ENCODE measurements at places on chromosomes 16 and 17.

DNA sequence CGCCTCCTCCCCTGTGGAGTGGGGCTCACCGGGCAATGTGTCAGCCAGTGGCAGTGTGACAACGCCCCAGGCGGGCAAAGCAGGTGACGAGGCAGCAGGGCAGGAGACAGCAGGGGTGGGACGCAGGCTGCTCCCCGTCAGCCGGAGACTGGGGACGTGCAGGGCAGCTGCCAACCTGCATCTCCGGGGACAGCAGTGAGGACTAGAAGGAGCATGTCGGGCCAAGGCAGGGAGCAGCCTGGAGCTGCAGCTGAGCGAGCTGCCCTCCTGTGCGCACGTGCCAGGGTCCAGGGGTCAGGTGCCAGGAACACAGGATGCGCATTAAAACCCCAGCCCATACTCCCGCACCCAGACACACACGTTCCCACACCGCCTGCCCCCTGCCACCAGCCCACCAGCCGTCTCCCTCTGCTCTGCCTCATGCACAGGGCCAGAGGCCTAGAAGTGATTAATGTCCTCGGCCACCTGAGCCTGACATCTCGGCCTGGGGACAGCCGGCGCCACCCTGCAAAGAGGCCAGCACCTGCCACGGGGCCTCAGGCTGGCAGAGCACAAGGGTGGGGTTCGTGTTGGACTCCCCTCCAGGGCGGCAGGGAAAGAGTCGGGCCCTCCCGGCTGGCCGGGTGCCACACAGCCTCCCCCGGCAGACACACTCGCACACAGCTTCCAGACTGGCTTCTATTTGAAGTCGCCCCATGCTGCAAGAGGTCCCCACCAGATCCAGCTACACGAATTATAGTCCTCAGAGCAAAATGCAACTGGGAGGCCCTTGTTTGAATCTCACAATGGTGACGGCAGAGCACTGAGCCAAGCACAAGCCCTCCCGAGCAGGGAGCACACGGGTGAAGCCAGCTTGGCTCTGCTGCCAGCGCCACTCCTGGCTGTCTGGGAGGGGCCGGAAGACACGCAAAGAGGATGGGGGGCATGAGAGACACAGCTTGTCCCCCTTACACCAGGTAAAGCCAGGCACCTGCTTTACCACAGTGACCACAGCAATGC, 90.4 kb downstream of the RBFOX3 start:
- DNase-seq, result no peak

DNA sequence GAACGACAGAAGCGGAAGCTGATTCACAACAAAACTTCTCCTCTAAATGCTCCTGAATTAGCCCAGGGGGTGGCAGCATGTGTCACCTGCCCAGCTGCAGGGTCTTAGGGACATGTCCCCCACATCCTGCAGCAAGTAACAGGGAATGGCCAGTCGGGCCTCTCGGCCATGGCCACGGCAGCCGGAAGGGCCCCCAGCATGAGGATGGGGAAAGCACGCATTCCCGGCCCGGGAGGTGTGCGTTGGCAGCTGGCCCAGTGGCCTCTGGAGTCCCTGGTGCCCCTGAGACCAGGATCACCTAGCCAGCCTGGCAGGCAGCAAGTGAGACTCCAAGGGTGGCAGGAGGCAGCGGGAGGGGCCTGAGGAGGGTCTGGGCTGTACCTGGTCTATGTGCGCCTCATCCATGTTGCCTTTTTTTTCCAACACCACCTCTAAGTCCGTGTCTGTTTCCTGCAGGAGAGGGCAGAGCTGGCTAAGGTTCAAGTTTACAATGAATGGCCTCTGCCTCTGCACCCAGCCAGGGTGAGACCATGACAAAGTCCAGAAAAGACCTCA, 7.0 kb downstream of the KNOP1 start:
- no peak for DNase-seq

- DNase-seq, result no peak
Measured at GRCh38 chr16:81818568-81818896, 39.4 kb downstream of the PLCG2 start.

- no peak for DNase-seq
Measured at GRCh38 chr16:15775663-15776304, 81.0 kb downstream of the MYH11 start.

DNA sequence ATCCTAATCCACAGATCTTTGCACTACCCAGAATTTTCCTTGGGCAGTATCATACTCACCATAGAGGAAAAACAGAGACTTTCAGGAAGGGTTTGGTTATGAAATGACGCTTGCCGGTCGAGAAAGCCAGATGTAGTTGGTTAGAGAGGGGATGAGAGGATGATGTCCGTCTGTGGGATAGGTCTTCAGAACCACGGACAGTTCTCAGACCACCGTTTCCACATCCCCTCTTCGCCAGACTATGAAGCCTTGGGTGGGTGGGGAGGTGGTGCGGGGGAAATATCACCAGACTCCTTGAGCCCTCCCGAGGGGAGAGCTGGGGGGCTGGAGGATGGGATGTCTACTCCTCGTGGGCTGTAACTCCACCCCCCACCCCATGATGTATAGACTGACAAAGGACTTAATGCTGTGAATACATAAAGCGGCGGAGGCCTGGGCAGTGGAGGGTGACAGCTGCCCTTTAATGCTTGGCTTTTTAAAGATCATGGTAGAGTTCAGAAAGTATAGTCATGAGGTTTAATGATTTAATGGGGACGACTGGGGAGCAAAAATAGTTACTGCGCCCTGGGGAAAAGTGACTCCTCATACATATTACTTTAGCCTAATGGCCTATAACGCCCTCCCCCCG, 96.6 kb downstream of the MRM1 start:
- no peak for DNase-seq

- no peak for DNase-seq
Measured at GRCh38 chr17:41199421-41200078, 9.9 kb downstream of the KRTAP9-1 start.

- DNase-seq, result no peak
Measured at GRCh38 chr16:25481636-25482035, 210.1 kb upstream of the HS3ST4 start.

GRCh38 chr16:30997725-30998711, 12.4 kb downstream of the STX1B start:
- no peak for DNase-seq

DNA sequence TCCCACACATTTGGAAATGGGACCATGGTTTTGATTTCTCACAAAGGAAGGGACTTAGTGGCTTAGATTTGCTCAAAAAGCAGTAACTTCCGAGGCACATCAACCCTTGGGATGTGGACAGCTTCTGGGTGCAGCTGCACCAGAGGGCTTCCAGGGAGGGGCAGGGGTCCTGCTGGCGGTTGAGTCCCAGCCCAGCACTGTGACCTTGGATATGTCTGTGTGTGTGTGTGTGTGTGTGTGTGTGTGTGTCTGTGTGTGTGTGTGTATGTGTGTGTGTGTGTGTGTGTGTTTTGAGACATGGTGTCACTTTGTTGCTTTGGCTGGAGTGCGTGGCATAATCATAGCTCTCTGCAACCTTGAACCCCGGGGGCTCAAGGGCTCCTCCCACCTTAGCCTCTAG, 130.8 kb downstream of the CLEC16A start:
- DNase-seq, result no peak

DNA sequence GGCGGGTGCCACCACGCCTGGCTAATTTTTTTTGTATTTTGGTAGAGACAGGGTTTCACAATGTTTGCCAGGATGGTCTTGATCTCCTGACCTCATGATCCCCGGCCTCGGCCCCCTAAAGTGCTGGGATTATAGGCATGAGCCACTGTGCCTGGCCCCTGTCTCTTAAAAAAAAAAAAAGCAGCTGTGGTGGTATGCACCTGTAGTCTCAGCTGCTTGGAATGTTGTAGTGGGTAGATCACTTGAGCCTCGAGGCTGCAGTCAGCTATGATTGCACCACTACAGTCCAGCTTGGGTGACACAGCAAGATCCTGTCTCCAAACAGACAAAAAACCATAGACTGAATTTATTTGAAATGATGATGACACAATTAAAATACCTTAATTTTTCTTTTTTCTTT, 24.3 kb downstream of the CDK12 start:
- DNase-seq, result no peak

DNA sequence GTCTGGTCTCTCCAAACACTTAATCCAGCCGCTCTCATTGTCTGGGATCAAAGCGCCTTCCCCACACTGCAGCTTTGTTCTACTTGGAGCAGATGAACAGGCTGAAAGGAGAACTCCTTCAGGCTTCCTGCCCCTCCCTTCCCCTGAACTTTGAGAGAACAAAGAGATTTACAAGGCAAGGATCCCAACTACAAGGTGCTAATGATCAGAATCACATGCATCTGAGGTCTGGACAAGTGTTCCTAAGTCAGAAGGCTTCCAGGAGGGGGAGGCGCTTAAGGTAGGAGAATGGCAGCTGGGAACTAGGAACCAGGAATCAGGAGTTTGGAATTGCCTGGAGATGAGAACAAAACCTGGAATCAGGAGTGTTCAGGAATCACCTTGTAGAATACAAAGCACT, 606.3 kb upstream of the CDH11 start:
- DNase-seq, result no peak

DNA sequence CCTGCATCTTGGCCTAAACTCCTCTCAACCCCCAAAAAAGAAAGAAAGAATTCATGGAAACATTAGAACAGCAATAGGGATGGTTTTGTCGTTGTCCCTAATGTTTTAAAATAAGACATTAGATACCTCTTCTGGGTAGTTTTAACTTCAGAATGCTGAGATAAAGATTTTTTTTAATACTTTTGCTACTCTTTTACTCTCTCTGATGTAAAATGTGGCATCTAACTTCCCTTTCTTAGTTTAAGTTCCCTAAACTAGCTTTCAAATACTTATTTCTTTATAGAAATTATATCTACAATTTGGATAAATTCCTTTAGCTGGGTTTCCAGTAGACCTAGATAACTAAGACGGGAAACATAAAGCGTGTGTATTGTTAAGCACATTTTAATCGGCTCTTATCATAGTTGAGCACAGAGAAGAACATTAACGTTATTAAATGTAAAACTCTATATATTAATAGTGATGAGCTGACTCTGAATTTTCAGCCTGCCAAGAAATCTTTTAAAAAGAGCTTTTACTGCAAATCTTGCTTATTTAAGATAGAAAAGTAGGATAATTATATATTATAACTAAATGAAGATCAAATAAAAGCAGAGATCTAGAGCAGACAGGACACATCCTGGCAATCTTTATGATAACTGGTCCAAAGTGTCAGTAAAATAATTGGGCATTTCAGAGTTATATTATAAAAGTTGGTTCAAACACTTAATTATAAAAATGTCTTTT, 183.2 kb downstream of the CYB561 start:
- no peak for DNase-seq

DNA sequence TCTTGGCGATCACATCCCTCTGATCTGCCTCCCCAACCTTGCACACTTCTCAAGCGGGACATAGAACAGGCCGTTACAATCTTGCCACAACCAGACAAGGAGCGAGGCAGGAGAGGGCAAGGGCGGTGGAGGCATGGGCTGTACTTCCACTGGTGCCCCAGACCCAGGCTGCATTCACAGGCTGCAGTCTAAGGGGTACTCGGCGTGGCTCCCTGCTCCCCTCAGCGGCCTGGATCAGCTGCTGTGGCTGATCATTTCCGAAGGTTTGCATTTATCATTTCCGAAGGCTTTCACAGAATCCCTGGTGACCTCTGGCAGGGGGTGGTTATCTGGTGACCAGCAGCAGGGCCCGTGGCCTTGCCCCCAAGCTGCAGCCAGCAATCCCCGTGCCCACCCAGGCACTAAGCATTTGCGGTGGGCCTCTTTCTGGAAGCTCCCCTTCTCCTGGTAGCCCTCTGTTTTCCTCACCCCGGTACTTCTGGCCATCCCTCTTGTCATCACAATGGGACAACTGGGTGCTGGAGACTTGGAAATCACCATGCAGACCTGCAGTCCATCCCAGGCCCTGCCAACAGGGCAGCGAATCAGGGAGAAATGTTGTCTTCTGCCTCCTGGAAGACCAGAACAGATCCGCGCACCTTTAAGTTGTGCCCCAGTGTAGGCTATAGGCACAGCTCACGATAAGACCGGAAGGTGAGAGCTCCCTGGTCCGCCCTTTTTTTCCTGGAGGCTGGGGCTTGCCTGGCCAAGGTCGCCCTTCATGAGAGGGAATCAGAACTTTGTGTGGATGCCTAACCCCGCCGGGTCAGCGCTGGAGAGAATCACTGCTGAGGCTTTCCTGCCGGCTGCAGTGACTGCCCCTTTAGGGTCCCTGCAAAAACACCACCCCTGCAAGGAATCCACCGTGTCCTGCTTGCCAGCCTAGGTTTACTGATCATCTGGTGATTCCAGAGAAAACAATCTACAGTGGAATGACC, 1739.1 kb downstream of the TP53TG3F start:
- no peak for DNase-seq

DNA sequence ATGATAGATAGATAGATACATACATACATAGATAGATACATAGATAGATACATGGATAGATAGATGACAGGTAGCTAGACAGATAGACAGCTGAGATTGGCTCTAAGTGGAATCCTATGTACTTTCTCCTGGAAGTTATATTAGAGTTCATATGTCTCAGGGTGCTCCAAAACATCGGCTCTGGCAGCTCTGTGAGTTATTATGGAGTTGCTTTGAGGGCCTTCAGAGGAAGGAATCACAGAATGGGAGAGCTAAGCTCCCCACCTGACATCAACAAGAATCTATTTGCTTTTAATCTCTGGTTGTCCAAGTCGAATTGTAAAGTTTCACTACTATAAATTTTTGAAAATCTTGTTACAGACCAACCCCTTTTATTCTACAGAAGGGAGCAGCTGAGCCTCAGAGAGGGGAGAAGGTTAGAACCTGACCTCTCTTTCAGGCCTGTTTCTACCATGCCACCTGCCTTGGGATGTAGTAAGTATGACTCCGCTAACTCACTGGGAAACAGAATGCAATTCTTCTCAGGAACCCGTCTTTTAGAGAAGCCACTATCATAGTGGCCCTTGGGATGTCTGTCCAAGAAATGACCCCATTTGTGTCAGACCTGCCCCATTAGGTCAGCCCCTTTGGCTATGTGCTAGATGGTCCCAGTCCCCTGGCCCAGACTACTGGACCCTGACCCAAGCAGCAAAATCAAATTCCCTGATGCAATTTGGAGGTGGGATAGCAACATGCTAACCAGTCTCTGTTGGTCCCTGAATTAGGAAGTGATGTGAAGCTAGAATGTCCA, 18.3 kb downstream of the GP2 start:
- DNase-seq, result no peak

DNA sequence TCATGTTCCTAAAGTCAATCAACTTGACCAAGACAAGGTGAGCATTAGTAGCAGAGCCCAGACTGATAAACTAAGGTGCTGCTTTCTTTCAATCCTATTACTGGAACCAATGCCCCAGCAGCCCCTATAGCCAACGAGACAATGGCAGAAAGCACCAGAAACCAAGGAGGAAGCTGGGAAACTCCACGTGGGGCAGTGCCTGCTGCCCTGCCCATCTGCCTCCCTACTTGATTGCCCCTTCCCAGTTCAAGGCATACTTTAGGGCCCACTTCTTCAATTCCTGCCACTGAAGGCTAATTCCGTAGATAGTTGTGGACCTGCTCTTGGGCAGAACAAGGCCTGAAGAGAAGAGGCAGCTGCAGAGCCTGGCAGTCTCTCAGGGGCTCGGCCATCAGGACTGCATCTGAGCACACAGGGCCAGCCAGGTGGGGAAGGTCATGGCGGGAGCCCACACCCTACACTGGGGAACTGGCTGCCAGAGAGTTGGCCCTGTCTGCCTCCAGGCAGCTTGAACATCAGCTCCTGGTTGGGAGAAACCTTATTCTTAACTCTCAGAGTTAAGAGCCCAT, 30.9 kb downstream of the WSB1 start:
- DNase-seq, result no peak

Measured in NCI-H510A (cell line).